ENCODE measurements at places on chromosomes 5 and 9.

GRCh38 chr5:42612750-42613366, 143.8 kb upstream of the CCDC152 start:
- DNase-seq, result no peak

DNA sequence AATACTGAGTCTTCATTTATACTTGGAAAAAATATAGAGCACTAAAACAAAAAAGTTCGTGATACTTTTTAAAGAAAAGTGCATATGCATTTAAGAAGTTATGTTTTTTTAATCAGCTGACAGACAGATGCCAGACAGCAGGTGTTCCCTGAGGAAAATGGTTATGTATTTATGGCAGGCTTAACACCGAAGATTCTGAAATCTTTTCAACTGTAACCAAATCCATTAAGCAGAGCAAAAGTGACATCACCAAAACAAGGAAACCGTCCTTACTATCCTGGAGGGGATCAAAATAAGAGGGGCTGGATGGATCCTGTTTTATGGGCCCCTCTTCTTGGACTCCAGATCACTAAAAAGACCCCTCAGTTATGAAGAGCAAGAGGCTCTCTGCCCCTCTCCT, 404.9 kb upstream of the ADAMTS16 start:
- no peak for DNase-seq

GRCh38 chr9:89008055-89008743, 16.9 kb downstream of the S1PR3 start:
- no peak for DNase-seq

- no peak for DNase-seq
Observed at GRCh38 chr9:92968081-92968480, 20.8 kb downstream of the FGD3 start.

DNA sequence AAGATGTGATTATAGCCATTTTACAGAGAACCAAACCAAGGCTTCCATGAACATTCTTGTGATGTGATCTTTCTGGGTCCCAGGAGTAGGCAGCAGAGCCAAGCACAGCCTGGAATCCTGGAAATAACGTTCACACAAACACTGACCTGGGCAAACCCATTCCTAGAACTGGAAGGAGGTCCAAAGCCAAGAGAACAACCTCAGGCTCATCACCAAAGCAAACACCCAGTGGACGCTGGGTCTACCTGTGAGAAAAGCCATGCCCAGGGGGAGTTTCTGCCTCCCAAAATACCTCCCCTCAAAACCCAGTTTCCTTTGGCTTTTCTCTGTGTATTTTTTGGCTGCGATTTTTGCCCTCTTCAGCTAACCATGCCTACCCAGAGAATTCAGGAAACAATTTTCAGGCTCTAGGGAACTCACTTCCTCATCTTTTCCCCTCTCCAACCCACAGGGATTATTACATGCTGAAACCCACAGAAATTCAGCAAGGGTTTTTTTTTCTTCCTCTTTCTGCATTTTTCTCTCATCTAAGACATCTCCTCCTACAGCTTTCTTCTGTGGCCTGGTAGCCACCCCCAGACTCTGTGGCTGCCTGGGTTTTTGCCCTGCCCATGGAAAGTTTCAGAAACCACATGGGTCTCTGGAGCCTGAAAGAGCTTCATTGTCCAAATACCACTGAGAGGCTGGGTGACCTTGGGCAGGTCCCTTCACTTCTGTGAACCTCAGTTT, 75.0 kb downstream of the TNC start:
- DNase-seq, result no peak

DNA sequence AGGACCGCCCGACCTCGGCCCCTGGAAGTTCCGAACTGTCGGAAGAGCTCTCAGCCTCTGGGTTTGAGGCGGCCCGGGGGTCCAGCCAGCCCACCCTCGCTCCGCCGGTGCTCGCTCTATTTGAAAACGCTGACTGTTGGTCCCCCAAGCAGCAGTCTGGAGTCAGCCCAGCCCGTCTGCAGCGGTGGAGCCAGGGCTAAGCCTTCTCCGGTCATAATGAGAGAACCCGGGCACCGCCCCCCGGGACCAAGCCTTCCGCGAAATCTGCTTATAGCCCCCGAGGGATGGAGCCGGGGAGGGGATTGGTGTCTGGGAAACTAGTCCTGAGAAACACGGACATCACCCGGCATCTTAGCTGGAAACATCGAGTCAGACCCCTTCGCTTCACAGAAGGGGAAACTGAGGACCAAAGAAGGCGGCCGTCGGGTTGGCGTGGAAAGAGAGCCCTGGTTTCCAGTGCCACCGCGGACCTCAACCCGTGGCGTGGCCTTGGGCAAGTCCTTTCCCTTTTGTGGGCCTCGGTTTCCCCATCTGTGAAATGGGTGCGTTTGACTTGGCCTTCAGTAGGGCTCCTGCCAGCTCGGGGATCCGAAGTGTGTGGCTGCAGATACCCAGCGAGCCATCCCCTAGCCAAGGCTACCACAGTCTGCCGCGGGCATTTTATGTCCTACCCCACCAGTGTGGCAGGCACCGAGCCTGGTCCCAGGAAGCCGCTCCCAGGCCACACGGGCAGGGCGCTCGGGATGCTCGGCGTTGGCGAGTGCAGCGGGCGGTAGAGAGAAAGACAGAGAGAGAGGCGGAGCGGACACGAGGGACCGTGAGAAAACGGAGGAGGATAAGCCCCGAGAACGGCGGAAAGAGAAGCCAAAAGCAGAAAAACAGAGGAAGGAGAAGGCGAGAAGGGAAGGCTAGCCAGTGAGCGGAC, 857 bp downstream of the ADAM19 start:
- peak; percentile 33 for DNase-seq

DNA sequence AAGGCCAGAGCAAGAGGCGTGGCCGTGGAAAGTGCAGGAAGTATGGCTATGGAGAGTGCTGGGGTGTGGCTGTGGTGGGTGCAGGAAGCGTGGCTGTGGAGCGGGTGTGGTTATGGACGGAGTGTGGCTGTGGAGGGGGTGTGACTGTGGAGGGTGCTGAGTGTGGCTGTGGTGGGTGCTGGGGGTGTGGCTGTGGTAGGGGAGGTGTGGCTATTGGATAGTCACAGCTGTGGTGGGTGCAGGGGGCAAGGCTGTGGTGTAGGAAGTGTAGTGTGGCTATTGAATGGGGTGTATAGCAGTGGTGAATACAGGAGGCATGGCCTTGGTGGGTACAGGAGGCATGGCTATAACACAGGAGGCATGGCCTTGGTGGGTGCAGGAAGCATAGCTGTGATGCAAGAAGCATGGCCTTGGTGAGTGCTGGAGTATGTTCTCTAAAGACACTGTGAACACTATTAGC, 40.8 kb upstream of the SPATA31C2 start:
- DNase-seq, result no peak
